ENCODE measurements at places on chromosomes 3 and 15. TPM values are rescaled to one million over a fixed set of nuclear protein-coding genes. Genes with fewer than 3 reads are reported as not detected.

DNA sequence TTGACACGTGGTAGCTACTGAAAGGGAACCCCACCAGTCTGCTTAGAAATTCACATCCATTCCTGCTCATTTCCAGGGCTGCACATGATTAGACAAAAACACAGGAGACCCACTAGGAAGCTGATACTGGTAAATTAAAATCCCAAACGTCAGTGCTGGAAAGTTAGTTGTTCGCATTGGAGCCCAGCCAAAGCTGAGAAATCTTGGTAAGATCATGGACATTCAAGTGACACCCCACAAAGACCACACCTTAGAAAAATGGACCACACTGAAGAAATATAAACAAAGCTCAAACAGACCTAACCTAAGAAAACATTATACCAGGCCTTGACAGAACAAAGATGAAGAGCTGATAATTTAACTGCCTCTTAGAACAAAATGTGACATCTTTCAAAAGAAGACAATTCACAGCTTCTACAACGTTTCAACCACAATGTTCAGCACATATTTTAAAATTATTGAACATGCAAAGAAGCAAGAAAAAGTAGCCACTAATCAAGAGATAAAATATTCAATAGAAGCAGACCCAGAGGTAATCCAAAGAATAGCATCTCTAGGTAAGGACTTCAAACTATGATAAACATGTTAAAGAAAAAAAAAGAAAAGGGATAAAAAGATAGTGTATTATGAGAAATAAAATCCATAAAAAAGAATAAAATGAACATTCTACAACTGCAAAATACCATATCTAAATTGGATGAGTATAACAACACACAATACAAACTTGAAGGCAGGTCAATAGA, 20.4 kb downstream of the RAD18 start:
- no peak for DNase-seq

- no peak for DNase-seq
Observed at GRCh38 chr3:45021524-45022297, 4.4 kb upstream of the CLEC3B start.

The PDE8A gene
- 38.6 TPM for total RNA-seq

The CYP11A1 gene
- total RNA-seq = 2.5 TPM

The CRYBG3 gene
- total RNA-seq = 10.2 TPM

The DZIP3 gene
- total RNA-seq = 4.1 TPM

Measured in right lobe of liver (tissue), 6 donors.